ENCODE measurements at places on chromosomes 16 and 17. TPM values are rescaled to one million over a fixed set of nuclear protein-coding genes. Genes with fewer than 3 reads are reported as not detected.

DNA sequence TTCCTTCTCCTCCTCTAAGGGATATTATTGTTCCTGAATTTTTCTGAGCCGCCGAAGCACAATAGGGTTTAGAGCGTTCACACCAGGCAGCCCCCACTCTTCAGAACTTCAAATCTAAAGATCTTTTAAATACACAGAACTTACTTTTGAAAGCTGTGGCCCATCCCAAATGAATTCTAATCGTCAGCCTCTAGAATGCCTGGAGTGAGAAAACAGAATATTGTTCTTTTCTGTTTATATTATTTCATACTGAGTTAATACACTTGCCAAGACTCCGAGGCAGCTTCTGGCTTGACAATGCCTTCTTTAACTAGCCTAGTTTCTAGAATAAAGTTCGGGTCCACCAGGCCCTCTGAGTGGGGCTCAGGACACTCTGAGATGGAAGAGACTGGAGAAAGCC, 405.6 kb downstream of the WWOX start:
- no peak for DNase-seq

The ERN2 gene
- 0.26 TPM for total RNA-seq

The NLRC3 gene
- not detected for total RNA-seq

GRCh38 chr16:3874242-3874641, 6.3 kb downstream of the CREBBP start:
- no peak for DNase-seq

DNA sequence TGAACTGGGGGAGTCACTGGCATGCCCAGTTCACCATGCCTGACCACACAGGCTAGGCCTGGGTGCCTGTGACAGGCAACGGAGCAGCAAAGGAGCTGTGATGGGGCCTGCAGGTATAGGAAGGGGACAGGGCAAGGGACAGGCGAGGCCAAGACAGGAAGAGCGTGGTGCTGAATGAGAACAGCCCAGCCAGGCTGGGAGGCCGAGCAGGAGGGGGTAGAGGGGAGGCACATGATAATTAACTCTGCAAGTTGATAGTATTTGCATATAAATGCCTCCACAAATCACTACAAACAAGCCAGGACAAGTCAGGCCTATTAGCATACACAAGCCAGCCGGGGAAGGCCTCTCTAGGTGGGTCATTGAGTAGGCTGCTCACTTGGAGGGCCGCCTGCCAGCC, 7.8 kb downstream of the ZFHX3 start:
- no peak for DNase-seq

DNA sequence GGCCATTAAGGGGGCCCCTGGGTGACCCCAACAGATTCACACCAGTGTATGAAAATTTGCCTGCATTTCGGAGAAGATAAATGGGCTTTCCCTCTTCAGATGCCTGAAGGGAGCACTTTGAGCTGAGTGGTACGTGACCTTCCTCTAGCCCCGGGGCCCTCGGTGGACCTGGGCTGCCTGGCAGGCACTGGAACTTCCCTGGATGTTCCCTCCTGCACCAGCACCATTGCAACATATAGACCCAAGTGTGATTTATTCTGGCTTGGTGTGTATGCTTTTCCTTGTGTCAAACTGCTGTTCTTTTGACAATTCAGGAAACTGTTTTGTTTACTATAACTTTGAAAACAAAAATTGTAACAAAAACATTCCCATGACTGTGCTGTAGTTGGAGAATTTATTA, 93.8 kb downstream of the TNFRSF13B start:
- DNase-seq = no peak

The FBXO39 gene
- total RNA-seq = not detected

GRCh38 chr16:7373776-7374175, 41.1 kb downstream of the RBFOX1 start:
- no peak for DNase-seq
